C1 segment of cervical spinal cord (tissue), 14 donors: ENCODE measurements at places on chromosomes 3 and 15.

- DNase-seq, result no peak
Observed at GRCh38 chr3:110343376-110343775, 728.2 kb upstream of the NECTIN3 start.

DNA sequence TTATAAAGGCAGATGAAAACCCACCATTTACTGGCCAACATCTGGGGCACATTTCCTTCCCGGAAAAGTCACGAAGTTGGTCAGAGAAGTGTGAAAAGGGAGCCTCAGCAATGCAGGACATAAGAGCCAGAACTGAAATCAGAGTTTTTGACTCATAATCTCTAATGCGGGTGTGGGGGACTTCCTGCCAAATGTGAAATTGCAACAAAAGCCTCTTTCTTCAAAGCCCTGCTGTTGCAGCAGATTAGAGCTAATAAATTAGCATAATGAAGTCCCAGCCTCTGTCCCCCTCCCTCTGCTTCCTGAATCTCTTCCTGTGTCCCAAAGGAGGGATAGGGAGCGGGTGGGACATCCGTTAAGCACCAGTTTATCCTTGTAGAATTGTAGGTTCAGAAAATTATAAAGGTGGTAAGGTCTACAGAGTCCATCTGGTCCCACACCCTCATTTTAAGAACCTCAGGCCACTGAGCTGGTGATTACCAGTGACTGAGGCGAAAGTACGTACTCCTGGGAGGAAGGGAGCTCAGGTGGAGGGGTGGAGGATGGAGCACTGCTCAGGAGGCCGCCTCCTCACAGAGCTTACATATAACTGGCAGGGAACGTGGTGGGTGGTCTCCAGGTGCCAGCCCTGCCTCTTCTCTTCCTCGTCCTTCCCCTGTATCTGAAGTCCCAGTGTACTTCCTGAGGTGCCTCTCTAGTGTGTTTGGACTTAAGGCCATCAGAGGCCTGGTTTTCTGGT lies 35.0 kb downstream of the ST6GAL1 start:
- no peak for DNase-seq

GRCh38 chr3:7172996-7173395 lies 312.1 kb downstream of the GRM7 start:
- DNase-seq, result no peak

DNA sequence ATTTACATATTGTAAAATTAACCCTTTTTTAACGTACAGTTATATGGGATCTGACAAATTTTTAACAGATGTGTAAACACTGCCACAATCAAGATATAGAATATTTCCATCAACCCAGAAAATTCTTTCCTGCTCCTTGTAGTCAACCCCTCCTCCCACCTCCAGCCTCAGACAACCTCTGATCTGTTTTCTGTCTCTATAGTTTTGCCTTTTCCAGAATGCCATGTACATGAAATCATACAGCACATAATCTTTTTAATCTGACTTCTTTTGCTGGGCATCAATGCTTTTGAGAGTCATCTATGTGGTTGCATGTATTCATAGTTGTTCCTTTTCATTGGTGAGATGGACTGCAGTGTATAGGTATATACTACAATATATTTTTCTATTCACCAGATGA lies 153.0 kb downstream of the SMAD6 start:
- DNase-seq, result no peak

DNA sequence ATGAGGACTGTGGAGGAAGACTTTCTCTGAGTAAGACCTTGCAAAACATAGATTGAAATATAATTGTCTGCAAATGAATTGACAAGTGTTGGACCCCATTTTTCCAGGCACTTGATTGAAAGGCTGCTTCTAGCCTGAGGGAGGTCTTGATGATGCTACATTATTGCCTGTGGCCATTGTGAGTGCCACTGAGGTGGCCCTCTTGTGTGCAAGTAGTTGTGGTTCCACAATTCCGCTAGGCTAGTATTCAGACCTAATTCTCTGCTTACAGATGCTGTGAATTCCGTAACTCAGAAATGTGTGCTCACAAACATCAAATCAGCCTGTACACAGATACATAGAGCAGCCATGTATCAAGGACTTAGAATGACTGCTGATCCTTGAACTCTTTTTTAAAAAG lies 34.7 kb downstream of the FNDC3B start:
- no peak for DNase-seq

GRCh38 chr3:70657454-70657853 lies 345.0 kb upstream of the MDFIC2 start:
- DNase-seq, result no peak
